NCI-H748 treated with DMSO at 0.1 percent for 48 hours (cell line): ENCODE measurements at places on chromosomes 3 and 15.

DNA sequence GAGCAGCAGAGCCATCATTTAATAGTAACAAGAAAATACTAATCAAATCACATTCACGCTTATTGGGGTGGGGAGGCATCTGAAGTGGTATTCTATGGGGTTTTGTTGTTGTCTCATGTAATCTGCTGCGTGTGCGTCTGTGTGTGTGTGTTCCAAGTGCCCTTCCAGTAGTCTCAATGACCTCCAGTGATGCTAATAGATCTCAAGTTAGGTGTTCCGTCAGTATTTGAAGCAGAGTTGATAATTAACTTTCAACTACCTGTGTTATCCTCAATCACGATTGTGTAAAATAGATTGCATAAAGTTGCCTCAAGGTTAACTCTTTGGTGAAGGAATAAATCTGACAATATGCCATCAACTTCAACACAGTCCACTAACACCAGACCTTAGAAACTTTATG, 375.0 kb downstream of the MECOM start:
- no peak for DNase-seq

DNA sequence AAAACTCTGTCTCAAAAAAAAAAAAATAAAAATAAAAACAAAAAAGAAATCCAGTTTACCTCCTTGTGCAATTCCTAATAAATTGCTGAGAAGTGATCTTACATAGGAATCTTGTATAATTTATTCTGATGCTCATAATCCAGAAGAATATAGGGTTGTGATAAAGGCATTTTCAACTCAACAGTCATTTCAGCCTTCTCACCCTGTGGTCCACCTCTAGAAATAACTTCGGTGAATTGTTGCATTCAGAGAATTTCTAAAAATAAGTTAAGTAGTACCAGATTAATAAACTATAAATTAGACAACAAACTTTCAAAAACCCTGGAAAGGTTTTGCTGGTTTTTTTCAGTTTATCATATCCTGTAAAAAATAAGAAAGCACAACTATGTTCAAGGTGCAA, 20.2 kb downstream of the RAF1 start:
- no peak for DNase-seq

DNA sequence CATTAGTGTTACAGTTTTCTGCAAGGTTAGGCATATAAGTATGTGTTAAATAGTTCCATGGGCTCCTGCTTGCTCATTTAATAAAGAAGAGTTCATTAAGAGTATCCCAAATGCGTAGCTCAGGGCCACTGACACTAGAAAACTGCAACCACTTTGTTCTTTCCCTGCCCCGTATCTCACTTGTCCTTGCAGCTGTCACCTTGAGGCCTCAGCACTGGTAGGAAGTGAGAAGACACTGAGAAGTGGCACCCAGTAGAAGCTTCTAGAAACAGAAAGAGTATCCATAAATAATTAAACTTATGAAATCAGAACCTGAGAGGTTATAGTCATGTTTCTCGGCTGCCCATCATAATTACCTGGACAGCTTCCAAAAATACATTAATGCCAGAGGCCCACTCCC, 266.0 kb downstream of the KCNMB2 start:
- DNase-seq, result no peak

DNA sequence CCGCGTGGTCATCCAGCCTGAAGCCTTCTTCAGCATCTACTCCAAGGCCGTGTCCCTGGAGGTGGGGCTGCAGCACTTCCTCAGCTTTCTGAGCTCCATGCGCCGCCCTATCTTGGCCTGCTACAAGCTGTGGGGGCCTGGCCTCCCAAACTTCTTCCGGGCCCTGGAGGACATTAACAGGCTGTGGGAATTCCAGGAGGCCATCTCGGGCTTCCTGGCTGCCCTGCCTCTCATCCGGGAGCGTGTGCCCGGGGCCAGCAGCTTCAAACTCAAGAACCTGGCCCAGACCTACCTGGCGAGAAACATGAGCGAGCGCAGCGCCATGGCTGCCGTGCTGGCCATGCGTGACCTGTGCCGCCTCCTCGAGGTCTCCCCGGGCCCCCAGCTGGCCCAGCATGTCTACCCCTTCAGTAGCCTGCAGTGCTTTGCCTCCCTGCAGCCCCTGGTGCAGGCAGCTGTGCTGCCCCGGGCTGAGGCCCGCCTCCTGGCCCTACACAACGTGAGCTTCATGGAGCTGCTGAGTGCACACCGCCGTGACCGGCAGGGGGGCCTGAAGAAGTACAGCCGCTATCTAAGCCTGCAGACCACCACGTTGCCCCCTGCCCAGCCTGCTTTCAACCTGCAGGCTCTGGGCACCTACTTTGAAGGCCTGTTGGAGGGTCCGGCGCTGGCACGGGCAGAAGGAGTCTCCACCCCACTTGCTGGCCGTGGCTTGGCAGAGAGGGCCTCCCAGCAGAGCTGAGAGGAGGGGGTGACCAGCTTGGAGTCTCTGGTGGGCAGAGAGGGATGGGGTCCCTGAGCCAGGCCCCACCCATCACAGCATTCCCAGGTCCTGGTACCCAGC, 37.9 kb downstream of the GOLGA6A start:
- DNase-seq, result no peak

DNA sequence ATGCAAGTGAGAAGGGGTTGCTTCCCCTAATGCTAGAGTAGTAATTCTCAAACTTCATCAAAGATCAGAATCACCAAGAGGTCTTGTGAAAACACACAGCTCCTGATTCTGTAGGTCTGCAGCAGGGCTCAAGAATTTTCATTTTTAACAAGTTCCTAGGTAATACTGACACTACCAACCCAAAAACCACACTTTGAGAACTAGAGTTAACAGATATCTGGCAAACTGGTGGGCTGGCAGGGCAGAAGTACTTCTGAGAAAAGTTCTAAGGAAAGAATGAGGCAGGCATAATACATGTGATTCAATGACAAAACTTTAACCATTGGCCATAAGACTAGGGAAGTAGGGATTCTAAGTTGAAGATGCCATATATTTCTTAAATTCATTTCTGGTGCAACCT, 8.8 kb upstream of the MINDY2 start:
- no peak for DNase-seq
